ENCODE measurements at places on chromosomes 2 and 18.

GRCh38 chr18:3075491-3075890 lies 62.5 kb upstream of the LPIN2 start:
- DNase-seq, result no peak

- DNase-seq, result no peak
These were observed 1.7 kb downstream of the MFF start for GRCh38 chr2:227326783-227327182.

GRCh38 chr2:7430869-7431641 lies 513.8 kb downstream of the RNF144A start:
- peak; percentile 50 for DNase-seq

DNA sequence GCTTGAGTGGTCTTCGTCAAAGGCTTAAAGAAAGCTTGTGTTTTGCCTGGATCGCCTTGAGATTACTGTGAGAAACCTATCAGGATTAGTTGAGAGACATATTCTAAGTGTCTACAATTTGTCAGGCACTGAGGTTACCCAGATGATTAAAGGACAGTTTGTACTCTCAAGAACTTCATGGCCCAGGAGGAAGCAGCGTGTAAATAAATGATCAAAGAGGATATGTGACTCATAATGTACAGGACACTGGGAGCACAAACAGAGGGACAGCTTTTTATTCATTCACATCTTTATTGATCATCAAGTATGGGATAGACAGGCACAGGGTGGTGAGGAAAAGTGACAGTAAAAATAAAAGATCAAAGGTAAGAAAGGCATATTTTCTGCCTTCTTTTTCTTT lies 152.6 kb upstream of the FSHR start:
- no peak for DNase-seq

- no peak for DNase-seq
These were observed 1.5 kb downstream of the PXDN start for GRCh38 chr2:1742681-1743395.

DNA sequence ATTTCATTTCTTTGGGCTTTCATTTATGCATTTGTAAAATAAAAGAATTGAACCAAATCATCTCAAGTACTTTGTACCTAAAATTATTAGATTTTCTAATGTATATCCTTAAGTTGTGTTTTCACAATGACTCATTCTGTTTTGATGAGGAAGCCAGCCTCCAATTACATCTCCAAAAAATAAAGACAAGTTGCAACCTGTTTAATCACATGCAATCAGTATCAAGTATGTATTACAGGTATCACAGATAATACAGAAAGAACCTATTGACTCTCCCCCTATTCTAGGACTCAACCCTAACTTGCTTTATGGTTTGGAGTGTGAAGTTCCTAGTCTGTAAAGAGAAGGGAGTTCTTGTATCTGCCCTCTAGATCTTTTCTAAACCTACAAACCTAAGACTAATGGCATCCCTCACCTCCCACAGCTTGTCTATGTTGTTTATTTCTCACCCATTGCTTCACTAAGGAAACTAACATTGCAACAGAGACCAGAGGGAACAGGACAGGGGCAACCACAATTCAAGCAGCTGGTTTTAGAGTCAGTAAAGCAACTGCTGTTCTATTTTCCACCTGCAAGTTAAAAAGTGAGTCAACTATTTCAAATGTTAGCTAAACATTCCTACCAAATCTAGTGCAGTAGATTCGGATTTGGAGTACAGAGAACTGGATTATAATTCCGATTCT lies 141.1 kb upstream of the ETAA1 start:
- DNase-seq, result no peak

DNA sequence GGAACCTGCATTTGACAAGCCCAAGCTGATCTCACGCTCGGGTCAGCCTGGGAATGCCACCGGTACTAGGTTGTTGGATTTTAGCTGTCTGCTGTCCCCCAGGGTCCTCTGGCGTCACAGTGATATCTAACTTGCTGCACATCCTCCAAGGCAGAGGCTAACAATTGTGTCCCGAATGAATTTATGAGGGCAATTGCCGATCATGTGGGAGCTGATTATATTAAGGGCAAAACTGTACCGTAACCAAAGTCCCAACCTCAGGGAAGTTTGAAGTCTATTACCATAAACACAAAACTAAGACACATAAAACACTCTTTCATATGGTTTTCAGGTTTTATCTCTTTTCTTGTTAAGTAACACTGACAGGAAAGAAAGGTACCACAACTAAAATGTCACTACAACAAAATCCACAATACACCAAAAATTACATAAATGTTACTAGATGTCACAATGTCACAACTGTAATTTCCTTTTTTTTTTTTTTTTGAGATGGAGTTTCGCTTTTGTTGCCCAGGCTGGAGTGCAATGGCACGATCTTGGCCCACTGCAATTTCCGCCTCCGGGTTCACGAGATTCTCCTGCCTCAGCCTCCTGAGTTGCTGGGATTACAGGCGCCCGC lies 6.7 kb downstream of the UXS1 start:
- no peak for DNase-seq

DNA sequence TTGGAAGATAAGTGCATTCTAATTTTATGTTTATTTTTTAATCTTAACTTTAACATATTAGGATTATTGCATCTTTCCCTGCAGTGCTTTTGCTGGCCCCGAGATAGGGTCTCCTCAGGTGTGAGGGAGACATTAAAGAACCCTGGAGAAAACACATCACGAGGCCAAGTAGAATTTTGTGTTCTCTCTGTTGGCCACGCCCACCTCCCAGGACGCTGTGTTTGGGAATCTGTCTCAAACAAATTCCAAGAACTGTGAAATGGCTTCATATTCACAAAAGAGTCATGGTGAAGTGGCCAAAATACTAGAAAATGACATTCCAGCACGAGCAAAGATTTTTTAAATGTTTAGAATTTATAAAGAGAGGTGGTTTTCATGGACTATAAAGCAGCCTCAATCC lies 27.3 kb downstream of the RNF144A start:
- DNase-seq, result no peak

GRCh38 chr2:99571533-99571932 lies 81.7 kb upstream of the REV1 start:
- no peak for DNase-seq

- no peak for DNase-seq
These were observed 39.4 kb upstream of the TDRD15 start for GRCh38 chr2:21084401-21084800.

DNA sequence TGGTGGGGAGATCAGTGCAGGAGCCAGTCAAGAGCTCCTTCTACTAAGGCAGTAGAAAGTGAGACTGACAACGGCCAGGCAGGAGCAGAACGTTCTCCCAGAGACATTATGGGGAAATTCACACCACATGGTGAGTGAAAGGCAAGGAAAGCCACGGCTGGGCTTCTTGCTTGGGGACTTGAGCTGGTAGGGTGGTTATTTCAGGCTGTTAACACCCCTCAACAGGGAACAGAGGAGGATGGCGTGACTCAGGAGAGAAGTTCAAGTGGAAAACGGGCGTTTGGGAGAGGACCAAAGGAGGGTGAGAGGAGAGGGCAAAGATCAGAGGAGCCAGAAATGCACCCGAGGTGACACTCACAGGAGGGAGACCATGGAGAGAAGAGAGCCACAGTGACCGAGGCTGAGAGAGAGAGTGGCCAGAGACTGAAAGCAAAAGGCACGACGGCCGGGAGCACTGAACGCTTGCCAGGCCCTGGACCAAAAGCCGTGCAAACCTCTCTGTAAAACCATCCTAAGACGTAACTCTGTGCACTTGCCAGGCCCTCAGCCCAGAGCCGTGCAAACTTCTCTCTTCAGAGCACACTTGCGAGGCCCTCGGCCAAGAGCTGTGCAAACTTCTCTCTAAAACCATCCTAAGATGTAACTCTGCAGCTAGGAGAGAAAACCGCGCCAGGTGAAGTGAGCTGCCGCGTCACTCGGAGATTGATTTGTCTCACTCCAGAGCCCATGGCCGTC lies 7.7 kb downstream of the TPO start:
- no peak for DNase-seq

- no peak for DNase-seq
These were observed 194.6 kb downstream of the FAM210A start for GRCh38 chr18:13531681-13532325.

All from activated CD8-positive, alpha-beta memory T cell treated with anti-CD3 and anti-CD28 coated beads for 48 hours (primary cell).